ENCODE measurements at places on chromosomes 11 and 22.

DNA sequence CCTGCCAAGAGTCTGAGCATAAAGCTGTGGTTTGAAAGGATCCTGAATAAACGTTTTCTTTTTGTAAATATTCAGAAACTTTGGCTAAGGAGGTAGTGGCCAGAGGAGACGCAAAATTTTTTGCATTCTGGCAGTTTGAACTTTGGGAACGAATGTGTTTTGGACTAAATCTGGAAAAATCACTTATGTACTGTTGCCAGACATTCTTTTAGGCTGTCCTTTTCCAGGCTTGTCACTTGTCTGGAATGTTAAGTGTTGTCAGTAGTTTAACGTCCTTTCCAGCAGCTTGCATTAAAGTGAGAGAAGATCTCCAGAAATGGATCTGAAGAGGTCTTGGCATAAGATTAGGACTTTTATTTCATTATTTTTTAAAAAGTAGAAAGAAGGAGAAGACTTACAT lies 18.5 kb downstream of the SPECC1L start:
- DNase-seq: no peak

DNA sequence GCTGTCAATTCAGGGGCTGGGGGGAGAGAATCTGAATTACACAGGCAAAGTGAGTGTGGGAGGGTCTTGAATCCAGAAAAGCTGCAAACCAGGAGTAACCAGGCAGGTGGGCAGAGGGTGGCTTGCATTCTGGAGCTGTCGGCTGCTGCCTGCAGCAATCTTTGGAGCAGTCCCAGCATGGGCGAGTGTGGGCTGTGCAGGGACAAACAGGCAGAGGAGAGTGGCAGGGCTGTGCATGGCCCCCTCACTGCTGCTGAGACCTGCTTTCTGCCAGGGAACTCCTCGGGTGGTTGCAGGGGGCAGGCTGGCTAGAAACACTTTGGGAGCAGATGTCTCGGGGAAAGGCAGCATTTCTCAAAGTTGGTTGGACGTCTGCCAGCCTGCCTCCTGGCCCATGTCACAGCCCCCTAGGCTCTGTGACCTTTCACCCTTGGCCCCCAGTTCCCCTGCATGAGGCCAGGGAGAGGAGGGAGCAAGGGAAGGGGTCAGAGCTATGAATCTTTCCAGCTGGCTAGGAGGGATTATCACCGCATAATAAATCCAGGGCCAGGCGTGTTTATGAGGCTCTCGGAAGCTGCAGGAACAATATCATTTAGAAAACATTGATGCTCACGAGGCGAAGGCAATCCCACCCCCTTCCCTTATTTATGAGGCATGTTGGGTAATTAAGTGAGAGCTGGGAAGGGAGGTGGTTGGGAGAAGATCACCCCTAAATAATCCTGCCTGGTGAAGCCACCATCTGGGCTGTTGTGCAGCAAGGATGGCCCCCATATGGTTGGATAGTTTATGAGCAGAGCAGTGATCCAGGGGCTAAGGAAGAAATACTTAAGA lies 212.3 kb upstream of the NCAM1 start:
- no peak for DNase-seq

DNA sequence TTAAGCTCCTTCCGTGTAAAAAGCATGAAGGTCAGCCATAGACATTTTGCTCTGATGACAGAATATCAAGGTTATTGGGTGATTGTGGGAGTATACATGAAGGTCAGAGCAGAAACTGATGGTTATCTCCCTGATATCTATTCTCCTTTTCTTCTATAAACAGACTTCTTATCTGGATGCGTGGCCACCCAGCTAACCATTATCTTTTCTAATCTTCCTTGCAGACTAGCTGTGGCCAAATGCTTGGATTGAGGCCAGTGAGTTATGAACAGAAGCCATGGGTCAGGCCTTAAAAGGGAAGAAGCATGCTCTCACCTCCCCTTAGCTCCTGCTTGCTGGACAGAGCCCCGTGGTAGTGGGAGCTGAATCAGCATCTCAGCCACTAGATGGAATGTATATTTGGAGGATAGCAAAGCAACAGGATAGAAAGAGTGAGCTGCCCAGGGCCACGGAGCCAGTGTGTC lies 31.3 kb upstream of the LRRC55 start:
- DNase-seq: no peak

DNA sequence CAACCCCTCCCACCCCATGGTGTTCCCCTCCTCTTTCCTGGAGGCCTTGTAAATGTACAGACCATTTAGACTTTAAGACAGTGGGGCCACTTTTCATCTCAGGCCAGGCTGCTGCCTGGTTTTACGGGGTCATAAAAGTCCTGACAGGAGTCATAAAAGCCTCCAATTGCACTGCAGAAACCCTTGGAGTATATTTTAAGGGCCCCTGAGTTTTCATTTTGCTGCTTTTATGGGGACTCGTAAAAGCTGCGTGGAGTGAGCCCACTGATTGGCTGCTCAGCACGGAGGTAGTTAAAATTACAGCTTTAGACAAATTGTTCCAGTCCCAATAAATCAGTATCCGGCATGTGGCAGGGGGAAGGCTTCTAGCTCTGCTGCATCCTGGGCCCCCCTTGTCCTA lies 627.6 kb downstream of the NTM start:
- DNase-seq: no peak

GRCh38 chr11:12377106-12377823 lies at the start of gene PARVA:
Gene PARVA (plus strand): TSS chr11:12377571. CDS start chr11:12377648, 77 bp downstream.
- no peak for DNase-seq

GRCh38 chr11:117172724-117173421 lies 5.7 kb upstream of the SIDT2 start:
- no peak for DNase-seq

DNA sequence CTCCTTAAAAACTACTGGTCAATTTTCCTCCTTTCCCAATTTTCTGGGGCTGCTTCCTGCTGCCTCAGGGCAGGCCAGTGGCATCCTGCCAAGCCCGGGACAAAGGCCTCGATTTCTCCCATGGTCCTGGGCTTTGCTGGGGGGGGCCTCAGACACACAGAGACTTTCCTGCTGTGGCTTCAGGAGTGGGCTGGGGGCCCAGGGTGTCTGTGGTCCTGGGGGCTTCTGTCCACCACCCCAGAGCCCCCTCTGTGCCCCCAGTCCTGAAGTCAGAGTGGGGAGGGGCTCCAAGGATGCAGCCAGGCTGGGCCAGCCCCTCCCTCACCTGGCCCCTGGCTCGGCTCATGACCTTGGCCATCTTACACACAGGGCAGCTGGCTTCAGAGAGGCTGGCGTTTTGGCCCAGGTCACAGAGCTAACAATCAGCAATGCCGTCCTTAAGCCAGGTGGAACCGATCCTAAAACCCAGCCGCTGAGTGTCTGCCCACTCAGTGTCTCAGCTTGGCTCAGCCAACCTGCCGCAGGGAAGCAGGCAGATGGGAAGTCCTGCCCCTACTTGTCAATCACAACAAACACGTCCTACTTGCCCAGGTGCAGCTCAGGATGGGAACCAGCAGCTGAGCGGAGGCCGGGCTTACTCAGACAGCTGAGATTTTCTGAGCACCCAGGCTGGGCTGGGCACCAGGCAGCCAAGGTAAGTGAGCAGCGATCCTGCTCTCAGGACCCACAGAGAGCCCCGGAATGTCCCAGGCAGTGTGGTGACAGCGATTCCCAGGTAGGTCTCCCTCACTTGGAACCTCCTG lies 34.6 kb downstream of the OSBPL5 start:
- DNase-seq: no peak

GRCh38 chr22:20436307-20436767 lies 1.3 kb downstream of the SCARF2 start:
- no peak for DNase-seq

DNA sequence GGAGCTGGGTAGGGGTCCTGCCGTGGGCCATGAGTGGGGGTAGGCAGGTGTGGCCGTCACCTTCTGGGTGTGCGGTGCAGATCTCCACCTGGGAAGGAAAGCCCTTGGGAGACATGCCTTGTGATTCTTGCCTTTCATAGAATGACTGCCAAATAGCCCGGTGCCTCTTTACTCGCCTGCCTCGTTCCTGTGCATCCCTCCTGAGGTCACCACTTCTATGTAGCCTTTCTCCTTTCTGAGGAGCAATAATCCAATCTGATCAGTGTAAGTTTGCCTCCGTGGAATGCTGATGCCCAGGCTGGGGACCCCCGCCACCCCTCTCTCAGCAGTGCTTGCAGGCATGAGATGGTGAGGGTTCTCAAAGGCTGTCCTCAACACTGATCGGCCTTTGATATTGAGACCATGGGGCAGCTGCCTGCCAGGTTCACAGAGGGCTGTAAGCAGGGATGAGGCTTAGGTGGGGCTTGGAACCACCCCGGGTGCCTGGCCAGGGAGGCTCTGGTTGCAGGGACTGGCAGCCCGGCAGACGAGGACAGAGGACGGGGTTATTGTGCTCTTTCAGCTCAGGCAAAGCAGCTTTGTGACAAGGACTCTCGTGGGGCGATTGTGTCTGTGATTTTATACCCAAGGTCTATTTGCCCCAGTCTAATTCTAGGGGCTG lies 86.1 kb upstream of the WNT7B start:
- no peak for DNase-seq

DNA sequence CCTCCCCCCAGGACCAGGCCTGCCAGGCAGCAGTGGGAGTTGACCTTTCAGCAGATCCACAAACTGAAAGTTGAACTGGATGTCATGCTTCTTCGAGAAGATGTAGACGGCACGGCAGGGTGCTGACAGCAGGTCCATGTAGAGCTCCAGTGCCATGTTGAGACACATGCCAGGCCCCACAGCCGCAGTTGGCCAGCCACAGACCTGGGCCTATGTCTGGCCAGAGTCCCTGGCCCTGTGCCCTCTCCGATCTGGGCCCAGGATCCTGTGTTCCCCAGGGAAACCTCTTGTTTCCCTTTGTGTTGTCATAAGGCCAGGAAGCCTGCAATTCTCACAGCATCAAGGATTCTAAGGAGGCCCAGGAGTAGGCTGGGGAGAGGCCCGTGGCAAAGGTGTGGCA lies at the start of gene GSTT4:
TSS of gene GSTT4 (minus strand) at position 253 of the 400 bp plus-strand sequence. CDS start at position 156, 97 bp downstream.
- no peak for DNase-seq

DNA sequence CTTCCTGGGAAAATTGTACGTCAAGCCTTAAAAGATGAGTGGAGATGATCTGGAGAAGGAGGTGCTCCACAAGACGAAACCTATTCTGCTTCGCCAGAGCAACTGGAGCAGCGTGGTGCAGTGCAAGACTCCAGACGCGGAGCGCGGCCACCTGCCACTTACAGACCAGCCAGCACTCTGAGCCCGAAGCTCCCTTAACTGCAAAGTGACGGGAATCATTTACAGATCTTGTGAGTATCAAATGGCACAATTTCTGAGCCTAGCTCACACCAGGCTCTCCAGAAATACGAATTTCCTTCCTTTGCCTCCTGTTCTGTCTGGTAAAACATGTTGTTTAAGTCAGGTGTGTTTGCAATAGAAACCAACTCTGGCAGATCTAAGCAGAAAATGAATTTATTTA lies 369.3 kb downstream of the CADM1 start:
- no peak for DNase-seq

DNA sequence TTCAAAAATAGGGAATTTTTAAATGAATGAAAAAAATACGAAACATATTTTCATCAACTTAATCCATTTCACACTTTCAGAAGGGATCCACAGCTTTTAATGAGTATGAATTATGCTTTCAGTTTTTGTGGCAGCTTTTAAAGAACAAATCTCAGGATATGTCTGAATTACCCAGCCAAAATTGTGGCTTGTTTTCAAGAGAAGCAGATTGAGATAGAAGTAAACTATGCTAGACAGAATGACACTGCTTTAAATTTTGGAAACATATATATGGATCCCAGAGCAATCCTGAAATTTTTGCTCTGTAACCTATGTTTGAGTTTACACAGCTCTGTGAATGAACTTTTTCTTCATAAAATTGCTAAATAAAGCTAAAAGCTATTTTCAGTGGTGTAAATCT lies 2.4 kb upstream of the HINFP start:
- DNase-seq: no peak

- DNase-seq: no peak
These were observed 165.8 kb upstream of the SYT13 start for GRCh38 chr11:45451766-45452440.

DNA sequence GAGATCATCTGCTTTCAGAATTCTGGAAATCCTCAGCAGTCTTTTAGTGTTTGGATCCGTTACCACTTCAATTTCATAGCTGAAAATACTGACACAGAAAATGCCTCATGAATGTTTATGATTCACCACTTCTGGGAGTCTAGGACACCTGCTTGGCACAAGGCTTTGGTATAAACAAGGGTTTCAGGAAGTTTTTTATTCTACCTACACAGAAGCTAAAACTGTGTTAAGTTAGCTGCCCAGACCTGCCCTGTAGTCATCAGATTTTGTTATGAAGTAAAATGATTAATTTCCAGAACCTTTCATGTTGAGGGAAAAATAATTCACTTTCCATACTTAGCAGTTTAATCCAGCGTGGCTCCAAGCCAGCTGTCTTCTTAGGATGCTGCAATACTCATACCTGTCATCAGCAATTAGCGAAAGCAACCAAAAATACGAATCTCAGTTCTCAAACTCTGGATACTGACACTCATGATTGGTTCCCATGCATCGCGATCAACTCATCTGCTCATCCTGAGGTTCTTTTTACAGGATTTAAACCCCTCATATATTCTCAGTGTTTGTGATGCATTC lies 458.5 kb upstream of the CCDC90B start:
- DNase-seq: no peak

DNA sequence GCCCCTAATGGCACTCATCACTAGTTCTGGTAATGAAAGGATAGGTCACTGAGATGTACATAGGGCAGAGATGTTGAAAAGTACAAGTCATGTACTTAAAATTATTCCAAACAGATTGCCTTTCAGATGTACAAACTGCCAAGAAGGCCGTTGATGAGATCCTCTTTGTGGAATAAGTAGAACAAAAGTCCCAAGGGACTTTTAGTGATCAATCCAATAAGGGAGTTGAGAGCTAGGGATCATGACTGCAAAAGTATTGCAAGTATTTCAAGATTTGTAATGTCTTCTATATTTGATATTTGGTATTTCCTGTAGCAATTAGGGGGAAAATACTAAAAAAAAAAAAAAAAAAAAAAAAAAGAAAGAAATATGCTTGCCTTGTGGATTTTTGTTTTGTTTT lies 82.2 kb downstream of the ATG16L2 start:
- DNase-seq: no peak

GRCh38 chr11:129546266-129546665 lies 170.6 kb downstream of the BARX2 start:
- no peak for DNase-seq

GRCh38 chr11:11250470-11250869 lies 102.6 kb downstream of the CSNK2A3 start:
- DNase-seq: no peak
